Stimulated activated CD4-positive, alpha-beta T cell treated with anti-CD3 and anti-CD28 coated beads, TNF-alpha, amount 100 ng/mL, for 48 hours (primary cell): ENCODE measurements at places on chromosomes 1 and 21.

DNA sequence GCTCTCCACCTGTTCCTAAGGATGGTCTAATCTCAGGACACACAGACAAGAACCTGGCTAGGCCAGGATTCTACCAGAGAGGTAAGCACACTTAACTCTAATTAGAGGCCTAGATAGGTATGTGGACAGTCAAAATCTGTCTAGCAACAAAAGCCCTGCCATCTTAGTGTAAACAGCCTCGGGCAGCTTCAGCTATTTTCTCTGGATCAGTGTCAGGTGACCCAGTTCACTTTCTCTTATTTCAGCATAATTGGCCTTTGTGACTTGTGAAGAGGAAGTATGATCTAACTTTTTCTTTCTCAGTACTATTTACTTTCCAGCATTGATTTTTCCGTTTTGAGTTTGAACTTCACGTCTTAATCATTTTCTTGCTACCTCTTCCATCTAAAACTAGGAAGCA, 217.7 kb downstream of the CRB1 start:
- DNase-seq, result no peak

GRCh38 chr1:37325509-37326437, 148.6 kb upstream of the ZC3H12A start:
- no peak for DNase-seq

DNA sequence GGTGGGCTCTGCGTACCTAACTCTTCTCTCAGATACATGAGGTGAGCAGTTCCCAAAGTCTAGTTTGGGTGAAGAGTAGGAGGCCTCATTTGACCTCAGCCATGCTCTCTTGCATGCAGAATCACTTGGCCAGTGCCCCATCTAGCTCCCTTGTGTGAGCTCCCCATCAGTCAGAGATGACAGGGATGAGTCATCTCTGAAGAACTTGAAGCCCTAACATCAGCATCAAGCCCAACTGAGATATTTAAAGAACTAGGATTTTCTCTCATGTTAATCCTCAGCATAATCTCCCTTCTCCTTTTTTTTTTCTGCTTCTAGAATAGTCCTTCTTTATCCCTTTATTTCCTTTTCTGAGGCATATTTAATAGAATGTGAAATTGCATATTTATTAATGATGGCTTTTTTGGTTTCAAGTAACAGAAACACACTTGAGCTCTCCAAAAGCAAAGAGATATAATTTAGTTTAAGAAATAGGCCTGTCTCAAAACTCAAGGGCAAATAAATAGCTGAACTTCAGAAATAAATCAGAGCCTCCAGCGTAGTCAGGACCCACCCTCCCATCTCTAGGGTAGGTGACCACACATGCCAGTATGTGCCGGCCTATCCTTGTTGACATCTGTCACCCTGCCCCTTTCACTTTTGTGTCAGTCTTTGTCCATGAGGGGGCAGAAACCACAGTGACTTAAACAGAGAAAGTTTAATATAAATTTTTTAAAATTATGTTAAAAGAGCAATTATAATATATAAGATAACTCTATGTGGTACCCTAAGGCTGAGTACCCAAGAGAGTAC, 112.3 kb downstream of the TSEN15 start:
- DNase-seq, result no peak

DNA sequence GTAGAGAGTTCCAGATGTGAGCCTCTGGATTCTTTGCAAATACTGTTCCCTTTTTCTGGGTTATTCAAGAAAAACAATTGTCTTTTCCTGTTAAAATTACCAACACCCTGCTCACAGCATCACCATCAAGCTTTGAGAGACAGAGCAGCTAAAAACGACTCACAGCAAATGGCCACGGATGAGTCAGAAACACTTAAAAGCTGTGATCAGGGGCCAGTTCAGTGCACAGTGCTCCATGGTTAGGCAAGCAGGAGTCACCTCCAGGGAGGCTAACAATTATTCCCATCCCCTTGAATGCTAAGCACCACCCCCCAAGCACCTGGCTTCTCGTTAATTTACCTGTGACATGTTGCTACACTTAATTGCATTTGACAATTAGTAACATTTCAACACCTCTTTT, 128.4 kb upstream of the CAMK1G start:
- no peak for DNase-seq

DNA sequence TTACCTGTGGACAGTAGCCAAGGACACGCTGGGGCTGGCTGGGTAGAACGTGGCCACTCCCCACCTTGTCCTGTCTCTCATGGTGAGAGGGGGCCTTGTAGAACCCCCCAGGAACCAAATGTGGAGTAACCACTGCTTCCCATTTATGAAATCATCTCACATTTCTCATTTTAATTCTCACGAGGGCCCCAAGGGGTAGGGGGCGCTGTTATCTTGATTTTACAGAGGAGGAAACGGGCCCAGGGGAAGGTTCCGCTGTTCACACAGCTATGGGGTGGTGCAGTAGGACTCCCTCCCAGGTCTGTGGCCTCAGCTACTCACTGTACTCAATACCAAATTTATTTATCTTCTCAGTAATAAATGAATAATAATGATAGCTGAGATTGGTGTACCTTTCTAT, 5.5 kb downstream of the SMPDL3B start:
- DNase-seq, result peak; percentile 52
